Activated CD4-positive, alpha-beta T cell treated with anti-CD3 and anti-CD28 coated beads, Interleukin-2, amount 10 ng/mL, durations not matched to agents 24 days and 14 days (primary cell): ENCODE measurements at places on chromosomes 5 and 9.

DNA sequence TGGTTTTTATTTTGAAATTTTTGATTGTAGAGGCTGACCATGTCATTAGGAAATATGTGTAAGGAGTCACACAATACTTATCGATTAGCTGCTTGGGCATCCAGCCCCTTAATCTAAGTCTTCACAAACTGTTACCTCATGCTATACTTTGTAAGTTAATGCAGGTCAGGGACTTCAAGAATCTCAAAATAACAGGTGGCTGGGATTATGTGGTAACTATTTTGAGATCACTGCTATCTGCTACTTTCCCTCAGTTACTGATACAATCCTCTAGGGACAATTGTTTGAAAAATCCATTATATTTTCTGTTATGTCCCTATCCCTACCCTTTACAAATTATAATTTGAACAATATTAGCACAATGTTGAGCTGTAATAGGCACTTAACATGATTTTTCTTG is 21.7 kb downstream of the FTMT start:
- no peak for DNase-seq

GRCh38 chr9:4656621-4657020 is 5.5 kb upstream of the PLPP6 start:
- DNase-seq: no peak

DNA sequence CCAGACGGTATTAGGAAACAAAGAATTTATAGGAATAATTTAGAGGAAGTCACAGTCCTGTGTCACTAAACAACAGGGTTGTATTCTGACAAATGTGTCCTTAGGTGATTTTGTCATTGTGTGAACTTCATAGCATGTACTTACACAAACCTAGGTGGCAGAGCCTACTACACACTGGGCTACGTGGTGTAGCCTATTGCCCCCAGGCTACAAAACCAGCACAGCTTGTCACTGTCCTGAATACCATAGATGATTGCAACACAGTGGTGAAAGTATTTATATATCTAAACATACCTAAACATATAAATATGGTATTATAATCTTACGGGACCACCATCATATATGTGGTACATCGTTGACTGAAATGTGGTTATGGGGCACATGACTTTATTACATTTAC is 69.3 kb downstream of the COL23A1 start:
- no peak for DNase-seq

DNA sequence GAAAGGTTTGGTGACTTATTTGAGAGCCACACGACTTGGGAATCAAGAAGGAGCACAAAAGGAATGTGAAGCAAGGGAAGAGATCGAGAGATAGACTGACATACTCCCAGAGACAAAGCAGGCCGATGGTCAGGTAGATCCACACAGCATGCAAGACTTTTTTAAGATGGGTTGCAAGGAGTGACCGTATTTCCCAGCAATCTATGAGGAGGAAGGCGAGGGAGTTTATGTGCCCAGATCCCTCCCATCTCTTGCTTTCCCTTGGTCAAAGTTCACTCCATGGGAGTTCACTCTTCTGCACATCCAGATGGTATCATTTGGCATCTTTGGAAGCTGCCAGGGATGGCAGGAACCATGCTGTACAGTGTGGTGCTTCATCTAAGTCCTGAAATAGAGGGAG is 148.9 kb downstream of the RMI1 start:
- DNase-seq: no peak

DNA sequence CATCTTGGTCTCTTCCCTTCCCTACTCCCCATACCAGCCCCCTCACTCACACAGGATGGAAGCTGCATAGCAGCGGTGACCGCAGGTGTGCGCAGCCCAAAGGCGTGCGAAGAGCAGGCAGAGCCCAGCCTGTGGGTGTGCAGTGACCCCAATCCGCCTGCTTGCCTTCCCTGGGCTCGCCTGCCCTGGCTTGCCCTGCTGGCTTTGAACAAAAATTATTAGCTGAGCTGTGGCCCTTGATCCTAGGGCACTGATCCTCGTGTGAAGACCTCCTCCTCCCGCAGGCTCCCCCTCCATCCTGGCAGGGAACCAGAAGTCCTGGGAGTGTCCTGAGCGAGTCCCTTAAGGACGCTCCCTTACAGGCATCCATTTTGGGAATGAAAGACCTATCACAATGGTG is 31.9 kb downstream of the MORN5 start:
- no peak for DNase-seq

DNA sequence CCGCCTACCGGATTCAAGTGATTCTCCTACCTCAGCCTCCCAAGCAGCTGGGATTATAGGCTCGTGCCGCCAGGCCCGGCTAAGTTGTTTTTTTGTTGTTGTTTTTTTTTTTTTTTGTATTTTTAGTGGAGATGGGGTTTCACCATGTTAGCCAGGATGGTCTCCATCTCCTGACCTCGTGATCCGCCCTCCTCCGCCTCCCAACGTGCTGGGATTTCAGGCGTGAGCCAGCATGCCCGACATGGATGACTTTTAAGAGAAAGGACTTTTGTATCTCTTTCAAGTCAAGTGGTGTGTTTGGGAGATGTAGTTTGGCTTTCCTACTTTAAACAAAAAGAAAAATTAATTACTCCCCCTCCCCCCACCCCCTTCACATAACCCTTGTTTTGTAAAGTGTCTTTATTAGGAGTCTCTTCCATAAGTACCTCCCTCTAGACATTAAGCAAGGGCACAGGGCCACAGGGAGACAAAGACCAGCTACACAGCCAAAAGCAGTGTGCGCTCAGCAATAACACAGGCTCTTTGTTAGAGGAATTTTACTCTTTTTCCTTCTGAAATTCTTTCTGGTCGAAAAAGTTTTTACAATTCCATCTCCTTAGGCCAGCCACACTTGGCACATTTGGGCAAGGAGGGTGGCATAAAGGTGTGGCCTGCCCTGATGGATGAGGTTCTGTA is 31.2 kb downstream of the JAKMIP2 start:
- no peak for DNase-seq

- DNase-seq: no peak
These were observed 38.9 kb upstream of the TNFSF15 start for GRCh38 chr9:114844766-114845165.

DNA sequence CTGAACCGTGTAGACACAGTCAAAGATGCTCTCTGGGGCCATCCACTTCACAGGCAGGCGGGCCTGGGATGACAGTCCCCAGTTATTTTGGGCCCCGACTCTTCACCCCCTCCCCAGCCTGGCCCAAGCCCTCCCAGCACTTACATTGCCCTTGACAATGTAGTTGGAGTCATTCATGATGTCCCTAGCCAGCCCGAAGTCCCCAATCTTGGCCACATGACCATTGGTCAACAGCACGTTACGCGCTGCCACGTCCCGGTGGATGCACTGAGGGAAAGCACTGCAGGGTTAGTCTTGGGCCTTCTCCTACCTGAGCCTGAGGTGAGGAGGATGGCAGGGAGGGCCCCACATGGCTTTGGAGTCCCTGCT is 30.3 kb downstream of the CSF1R start:
- no peak for DNase-seq

- DNase-seq: peak; percentile 61
These were observed 33.5 kb upstream of the EBF1 start for GRCh38 chr5:159133041-159133741.

DNA sequence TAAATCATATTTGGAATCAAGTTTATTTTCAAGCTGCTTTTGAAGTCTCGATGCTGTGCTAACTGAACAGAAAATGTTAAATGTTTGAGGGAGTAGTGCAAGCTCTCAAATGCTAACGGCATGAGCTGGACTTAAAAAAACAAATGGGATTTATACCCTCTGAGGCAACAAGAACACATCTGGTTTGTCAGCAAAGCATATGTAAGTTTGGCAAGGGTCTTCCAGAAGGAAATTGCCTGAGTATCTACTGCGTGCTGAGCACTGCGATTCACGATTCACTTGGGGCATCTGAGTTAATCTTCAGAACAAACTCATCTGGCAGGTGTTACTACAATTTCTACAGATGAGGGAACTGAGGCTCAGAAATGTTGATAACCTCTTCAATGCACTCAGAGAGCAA is 98.4 kb upstream of the C9orf72 start:
- DNase-seq: no peak
